ENCODE measurements at places on chromosomes 1 and 21.

DNA sequence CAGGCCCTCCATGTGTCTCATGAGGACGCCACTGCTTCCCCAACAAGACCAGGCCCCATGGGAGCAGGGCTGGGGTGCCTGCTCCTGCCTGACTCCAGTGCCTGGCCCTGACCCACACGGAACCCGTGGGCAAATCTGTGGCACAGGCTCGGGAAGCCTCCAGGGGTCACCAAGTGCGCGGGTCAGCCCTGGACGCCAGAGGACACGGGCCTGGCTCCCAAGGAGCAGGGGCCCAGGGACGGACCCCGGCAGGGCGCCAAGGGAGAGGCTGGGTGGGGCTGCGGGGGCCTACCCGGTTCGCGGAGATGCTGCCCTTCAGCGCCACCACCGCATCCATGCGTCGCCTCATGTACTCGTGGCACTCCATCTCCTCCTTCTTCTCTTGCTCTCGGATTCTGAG, 31.9 kb downstream of the CFAP74 start:
- no peak for DNase-seq

- DNase-seq, result no peak
Observed at GRCh38 chr21:20822666-20823065, 175.5 kb upstream of the NCAM2 start.

- peak; percentile 74 for DNase-seq
Observed at GRCh38 chr1:228734881-228735801, at the start of gene RHOU. Gene RHOU, plus strand, starts transcription at chr1:228735479. Its CDS starts 264 bp downstream, at chr1:228735743.

DNA sequence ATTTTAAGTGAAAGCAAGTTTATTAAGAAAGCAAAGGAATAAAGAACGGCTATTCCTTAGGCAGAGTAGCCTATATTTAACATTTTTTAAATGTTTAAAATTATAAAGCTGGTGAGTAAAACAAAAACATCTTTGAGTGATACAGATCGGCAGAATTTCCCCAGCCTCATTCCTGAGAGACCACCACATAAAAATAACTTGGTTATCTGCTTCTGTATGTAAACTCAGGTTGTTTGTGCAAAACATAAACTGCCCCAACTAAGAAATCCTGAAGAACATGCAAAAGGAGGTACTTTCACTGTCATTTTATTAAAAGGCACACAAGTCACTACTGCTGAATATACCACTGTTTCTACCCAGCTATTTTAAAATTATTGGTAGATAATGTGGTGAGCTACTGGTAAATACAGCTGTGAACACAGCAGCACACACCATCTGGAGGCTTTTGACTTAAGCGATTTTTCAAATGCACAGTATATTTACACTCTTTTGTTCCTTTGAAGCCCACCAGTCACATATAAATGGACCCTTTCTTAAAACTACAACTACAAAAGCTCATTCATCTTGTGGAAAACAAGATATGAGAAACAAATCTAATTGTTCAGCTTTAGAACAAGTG, 119.3 kb downstream of the RERE start:
- DNase-seq, result no peak

DNA sequence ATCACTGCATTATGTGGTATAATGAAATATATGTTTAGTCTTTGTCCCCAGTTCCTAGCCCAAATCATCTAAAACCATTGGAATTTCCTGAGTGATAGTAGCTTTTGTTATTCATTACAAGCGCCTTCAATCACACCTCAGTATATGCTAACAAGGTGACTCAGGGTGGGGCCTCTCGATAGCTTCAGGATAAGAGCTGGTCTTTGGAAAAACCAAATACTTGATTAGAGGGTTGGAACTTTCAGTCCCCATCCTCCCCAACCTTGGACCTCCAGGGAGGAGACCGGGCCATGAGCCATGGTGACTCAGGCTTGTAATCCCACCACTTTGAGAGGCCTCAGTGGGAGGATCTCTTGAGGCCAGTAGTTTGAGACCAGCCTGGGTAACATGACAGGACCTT, 5.1 kb upstream of the BRDT start:
- no peak for DNase-seq

DNA sequence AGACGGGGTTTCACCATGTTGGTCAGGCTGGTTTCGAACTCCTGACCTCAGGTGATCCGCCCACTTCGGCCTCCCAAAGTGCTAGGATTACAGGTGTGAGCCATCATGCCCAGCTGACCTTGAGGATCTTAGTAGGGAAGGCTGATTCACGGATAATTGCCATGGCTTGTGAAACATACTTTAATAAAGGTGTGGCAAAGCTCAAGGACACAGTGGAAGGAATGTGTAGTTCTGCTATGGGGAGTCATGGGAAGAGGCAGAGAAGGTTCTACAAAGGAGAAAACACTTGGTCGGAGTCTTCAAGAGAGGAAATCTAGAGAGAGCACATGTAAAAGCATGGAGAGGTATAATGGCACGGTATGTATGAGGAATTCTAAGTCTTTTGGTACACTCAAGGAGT, 12.7 kb upstream of the PTCH2 start:
- no peak for DNase-seq

GRCh38 chr1:23837908-23838307, 12.7 kb upstream of the HMGCL start:
- no peak for DNase-seq

- DNase-seq, result no peak
Observed at GRCh38 chr1:37157634-37158033, 123.3 kb upstream of the GRIK3 start.

- no peak for DNase-seq
Observed at GRCh38 chr21:45405819-45406762, 1.1 kb downstream of the COL18A1 start.

DNA sequence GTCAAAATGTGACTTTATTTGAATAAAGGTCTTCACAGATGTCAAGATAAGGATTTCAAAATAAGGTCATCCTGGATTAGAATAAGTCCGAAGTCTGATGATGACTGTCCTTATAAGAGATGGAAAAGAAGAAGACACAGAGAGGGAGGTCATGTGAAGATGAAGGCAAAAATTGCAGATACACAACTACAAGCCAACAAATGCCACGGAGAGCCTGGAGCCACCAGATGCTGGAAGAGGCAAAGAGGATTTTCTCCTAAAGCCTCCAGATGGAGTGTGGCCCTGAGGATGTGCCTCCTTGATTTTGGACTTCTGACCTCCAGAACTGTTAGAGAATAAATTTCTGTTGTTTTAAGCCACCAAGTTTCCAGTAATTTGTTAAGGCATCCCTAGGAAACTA, 31.2 kb downstream of the SLAMF1 start:
- no peak for DNase-seq

- no peak for DNase-seq
Observed at GRCh38 chr1:117760069-117760468, 154.2 kb downstream of the TENT5C start.

GRCh38 chr1:37691497-37692077, 729 bp upstream of the CDCA8 start:
- peak; percentile 14 for DNase-seq

GRCh38 chr1:8562881-8563865, 245.3 kb downstream of the SLC45A1 start:
- no peak for DNase-seq

GRCh38 chr1:164564378-164564777, 5.4 kb downstream of the PBX1 start:
- no peak for DNase-seq

- DNase-seq, result no peak
Observed at GRCh38 chr1:4146614-4147013, 246.5 kb upstream of the C1orf174 start.

- DNase-seq, result no peak
Observed at GRCh38 chr1:109499081-109499480, 5.2 kb downstream of the CYB561D1 start.

DNA sequence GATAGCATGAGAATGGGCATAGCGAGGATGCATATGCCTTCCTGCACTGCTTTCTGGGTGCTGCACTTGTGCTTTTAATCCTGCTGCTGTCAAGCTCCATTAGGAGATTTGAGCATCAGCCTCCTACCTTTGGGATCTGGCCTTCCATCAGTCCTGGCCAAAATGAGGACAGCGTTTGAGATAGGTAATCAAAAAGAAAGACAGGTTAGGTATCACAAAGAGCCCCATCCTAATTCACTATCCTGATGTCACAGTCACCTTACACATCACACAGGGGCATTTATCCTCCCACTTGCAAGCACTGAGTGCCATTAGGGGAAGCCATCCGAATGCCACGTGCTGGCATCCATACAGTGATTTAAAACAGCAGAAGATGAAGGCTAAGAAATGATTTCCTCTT, 13.2 kb upstream of the FAM163A start:
- DNase-seq, result no peak

GRCh38 chr21:45957981-45958600, 23.5 kb upstream of the COL6A1 start:
- DNase-seq, result no peak
